ENCODE measurements at places on chromosomes 11 and 22.
A peak's percentile ranks its signal among the peaks of the same experiment; 100 is the strongest.

DNA sequence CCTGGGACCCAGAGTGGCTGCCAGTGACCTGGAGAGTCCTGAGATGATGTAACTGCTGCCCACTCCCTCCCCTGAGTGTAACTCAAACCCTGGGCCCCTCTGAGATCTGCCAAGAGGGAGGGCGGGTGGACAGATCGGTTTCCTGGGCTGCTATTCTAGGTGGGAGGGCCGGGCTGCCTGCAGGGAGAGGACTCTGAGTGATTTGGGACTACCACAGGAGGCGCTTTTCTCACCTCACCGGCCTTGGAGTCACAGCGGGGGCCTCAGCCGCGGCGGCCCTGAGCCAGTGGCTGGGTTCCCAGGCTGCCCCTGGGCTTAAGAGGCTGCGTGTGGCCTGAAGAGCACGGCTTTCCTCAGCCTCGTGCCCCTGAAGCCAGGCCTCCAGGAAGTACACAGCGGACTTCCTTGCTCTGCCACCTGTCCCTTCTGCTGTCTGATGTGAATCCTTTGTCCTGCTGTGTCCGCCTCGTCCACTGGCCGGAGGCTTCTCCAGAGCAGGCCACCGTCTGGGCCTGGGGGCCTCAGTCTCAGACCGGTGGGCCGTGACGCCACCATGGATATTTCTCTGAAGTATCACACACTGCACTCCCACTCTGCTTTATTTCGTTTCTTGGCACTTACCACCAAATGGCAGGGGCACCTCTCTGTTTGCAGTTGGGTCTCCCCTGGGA is 11.5 kb downstream of the RELT start:
- DNase-seq = no peak

- no peak for DNase-seq
Observed at GRCh38 chr11:126231725-126232459, 20.3 kb downstream of the FAM118B start.

- no peak for DNase-seq
Observed at GRCh38 chr11:12101318-12101717, 9.1 kb upstream of the MICAL2 start.

GRCh38 chr11:100640646-100641045 is 46.4 kb upstream of the ARHGAP42 start:
- DNase-seq = no peak

- no peak for DNase-seq
Observed at GRCh38 chr22:44364751-44365130, 52.0 kb upstream of the SHISAL1 start.

DNA sequence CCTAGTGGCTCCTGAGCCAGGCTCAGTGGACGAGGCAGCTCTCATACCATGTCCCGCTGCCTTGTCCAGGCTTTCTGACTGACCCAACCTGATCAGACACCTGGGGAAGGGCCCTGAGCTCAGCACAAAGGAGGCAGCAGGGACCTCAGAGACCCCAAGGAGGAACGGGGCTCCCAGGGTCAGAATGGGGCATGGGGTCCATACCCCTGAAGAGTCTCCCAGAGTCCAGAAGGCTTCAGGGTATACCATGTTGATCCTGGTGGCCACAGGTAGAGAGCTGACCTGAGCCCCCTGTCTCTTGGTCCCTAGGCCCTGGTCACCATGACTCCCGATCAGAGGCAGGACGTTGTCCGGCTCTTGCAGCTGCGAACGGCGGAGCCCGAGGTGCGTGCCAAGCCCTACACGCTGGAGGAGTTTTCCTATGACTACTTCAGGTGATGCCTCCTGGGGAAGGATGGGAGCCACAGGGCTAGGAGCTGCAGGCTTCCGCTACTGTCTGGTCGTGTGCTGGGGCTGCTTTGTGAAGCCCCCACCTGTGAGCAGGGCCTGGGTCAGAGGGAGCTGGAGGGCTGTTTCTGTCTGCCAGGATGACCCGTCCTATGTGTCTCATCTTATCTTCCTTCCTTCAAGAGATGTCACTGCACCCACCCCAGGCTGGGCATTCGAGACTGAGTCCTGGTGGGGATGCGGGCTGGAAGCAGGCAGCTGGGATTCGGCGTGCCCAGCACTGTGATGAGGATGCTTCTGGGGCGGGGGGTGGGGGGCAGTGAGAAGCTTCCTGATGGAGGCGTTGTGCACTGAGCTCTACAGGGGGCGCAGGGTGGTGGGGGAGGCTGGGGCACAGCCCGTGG is 74.2 kb downstream of the MYO7A start:
- no peak for DNase-seq

DNA sequence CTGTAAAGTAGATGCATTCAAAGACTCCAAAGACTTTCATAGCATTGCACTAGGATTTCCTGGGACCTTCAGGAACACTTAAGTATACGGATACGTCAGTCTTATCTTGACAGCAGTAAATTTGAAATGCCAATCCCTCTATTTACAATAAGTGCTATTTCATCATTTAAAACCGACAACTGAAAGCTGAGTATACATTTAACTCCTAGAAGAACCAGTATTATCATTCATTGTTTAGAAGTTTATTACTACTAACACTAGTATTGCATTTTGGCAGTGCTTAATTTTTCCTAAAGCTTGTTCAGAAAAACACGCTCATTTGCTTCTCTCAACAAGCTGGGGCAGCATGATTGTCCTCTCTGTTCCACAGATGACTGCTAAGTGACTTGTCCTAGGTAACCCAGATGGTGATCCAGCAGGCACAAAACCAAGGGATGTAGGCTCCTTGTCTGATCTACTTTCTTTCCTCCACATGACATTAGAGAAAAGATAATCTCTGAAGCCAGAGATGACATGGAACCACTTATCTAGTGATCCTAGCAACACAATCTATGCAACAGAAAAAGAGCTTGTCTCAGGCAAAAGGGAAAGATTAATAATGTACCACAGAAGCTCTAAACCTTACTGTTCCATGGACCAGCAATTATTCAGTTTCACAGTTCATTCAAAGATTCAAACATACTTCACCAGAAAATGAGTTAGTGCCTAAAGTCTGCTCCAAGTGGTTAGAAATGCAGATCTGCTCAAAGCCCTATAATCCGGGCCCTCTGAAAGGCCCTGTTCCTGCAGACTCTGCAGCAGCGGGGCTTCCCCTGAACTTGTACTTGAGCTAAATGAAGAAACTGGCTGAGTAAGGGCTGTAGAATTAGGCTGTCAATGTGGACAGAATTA is 5.2 kb downstream of the MAML2 start:
- no peak for DNase-seq

- no peak for DNase-seq
Observed at GRCh38 chr11:5534046-5534445, 14.3 kb downstream of the OR52H1 start.

- DNase-seq = peak; percentile 90
Observed at GRCh38 chr11:64230171-64230984, at the start of gene DNAJC4. Gene DNAJC4 (plus strand): TSS chr11:64230548. CDS start chr11:64230855, 307 bp downstream.

GRCh38 chr22:20834206-20834605 is 24.4 kb downstream of the PI4KA start:
- DNase-seq = no peak

DNA sequence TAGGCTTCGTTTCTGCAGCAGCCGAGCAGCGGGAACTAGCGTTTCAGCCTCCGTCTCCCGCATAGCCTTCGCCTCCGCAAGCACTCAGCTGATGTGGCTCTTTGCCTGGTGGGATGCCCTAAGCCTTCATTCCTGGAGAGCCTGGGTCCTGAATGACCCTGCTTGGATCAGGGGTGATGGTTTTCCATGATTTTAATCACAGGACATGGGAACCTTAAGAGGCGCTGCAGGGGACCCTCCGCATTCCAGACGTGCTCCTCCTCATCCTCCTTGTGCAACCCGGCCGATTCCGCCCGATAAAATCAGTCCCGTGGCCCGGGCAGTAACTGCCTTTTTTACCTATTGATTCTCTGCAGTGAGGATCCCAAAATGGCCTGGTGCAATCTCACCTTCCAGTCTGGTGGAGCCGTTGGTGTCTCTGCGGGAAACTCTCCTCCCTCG is 8.2 kb downstream of the C11orf21 start:
- DNase-seq = no peak

DNA sequence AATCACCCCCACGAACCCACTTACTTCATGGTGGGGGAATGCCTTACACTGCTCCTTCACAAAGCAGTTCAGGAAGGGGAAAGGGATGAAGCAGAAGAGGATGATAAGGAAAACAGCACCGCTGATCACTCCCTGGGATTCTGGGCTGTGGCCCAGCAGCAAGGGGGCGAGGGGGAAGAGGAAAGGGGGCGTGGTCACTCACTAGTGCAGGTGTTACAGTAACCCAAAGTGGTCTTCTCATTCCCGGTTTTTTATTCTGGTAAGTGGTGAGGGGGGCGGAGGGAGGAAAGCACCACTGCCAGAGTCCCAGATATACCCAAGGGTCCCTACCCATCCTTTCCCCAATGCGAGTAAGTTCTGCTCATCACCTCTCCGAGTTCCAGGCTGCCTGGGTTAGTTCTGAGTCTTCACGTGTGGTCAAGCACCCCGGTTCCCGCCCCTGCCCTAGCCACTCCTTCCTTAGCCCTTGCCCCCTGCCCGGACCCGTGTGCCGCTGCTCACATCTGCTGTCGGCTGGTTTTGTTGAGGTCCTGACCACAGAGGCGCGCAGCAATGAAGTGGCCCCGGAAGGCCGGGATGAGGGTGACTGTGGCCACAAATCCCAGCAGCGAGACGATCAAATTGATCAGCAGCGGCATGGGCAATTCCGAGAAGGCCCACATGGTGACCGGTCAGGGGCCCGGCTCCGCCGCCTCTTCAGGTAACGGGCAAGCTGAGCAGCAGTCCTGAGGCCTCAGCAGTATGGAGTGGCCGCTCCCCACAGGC is 477 bp downstream of the DPAGT1 start:
- no peak for DNase-seq

DNA sequence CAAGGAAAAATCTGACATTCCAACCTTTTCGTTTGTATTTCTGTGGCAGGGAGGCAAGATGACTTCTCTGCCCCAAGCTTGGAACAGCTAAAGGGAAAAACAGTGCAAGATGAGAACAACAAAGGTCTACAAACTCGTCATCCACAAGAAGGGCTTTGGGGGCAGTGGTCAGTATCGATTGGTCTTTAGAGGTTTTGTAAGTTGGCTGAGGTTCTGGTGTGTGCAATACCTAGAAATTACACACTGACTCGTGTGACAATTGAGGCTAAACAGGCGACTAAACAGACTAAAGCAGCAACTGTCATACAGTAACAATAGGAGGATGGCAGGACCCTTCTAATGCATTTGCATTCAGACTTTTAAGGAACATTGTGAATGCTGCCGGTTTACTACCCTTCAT is 994 bp downstream of the DEPDC5 start:
- no peak for DNase-seq

DNA sequence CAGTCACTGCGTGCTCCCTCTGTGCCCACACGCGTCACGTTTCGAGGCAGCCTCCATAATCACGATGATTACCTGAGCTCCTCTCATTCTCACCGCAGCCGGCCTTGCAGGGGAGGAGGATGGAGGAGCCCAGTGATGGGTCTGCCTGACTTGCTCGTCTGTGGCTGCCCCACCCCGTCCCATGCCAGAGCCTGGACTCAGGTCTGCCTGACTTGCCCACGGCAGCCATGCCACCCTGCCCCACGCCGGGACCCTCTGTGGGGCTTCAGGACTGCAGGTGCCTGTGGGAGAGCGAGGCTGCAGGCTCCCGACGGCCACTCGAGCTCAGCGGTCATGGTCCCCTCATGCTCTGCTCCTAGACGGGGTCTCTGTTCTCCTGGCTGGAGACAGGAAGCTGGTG is 1025.1 kb downstream of the BRD1 start:
- DNase-seq = no peak

DNA sequence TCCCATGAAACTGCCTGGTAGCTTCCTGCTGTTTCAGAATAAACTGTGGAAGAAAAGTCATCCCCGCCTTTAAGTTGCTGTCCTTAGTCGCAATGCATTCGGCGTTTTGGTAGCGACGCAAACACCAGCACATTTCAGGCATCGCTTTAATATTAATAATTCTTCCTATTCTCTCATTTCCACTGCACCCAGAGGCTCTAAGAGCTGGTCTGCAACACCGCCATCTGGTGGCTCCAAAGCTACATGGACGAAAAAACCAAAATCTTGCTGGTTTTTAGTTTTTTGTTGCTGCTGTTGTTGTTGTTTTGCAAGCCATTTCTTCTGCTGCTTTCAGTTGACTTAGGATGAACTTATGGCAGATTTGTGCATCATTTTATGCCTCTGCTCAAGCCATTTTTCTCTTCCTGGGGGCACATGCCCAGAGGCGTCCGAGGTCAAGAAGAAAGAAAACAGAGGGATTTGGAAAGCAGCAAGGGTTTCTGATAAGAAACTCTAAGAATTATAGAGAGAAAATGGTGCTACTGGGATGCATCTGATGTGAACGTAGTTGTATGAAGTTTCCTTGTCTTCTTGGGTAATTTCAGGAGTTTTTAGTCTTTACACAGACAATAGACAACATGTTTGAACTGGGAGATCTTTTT is 345.4 kb upstream of the KIRREL3 start:
- no peak for DNase-seq

DNA sequence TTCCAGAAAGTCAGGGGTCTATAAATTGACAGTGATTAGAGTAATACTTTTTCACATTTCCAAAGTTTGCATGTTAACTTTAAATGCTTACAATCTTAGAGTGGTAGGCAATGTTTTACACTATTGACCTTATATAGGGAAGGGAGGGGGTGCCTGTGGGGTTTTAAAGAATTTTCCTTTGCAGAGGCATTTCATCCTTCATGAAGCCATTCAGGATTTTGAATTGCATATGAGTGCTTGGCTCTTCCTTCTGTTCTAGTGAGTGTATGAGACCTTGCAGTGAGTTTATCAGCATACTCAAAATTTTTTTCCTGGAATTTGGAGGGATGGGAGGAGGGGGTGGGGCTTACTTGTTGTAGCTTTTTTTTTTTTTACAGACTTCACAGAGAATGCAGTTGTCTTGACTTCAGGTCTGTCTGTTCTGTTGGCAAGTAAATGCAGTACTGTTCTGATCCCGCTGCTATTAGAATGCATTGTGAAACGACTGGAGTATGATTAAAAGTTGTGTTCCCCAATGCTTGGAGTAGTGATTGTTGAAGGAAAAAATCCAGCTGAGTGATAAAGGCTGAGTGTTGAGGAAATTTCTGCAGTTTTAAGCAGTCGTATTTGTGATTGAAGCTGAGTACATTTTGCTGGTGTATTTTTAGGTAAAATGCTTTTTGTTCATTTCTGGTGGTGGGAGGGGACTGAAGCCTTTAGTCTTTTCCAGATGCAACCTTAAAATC is 5.3 kb downstream of the MALAT1 start:
- DNase-seq = no peak

- DNase-seq = no peak
Observed at GRCh38 chr11:113240389-113240788, 74.0 kb upstream of the TTC12 start.

GRCh38 chr11:119488256-119488995 is 65.5 kb upstream of the THY1 start:
- no peak for DNase-seq

DNA sequence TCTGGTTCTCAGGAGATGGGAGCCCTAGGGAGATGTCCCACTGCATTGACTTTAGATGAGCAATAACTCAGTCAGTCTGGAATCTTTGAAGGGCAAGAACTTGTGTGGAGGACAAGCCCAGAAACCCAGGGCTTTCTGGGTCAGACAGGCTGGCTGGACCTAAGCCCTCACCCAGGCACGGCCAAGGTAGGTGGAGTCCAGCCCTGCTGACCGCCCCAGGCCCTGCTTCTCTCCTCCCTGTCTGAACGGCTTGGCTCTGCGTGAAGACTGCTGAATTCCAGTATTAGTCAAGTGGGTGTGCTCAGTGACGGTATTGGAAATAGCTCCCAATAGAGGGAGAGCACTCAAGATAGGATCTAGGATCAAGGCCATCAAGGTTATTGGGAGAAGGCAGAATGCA is 6.1 kb downstream of the CXCR5 start:
- DNase-seq = no peak
